Right hindlimb (tissue), 1 donor: ENCODE measurements at places on chromosomes 11 and 22.
A peak's percentile ranks its signal among the peaks of the same experiment; 100 is the strongest.

- DNase-seq: no peak
Observed at GRCh38 chr11:118061586-118062125, 15.2 kb upstream of the TMPRSS4 start.

- DNase-seq: no peak
Observed at GRCh38 chr11:109247071-109247470, 174.9 kb upstream of the C11orf87 start.

GRCh38 chr11:8075119-8075726 is 5.8 kb upstream of the TUB start:
- no peak for DNase-seq

- DNase-seq: no peak
Observed at GRCh38 chr11:47325271-47326041, 27.0 kb downstream of the MYBPC3 start.

DNA sequence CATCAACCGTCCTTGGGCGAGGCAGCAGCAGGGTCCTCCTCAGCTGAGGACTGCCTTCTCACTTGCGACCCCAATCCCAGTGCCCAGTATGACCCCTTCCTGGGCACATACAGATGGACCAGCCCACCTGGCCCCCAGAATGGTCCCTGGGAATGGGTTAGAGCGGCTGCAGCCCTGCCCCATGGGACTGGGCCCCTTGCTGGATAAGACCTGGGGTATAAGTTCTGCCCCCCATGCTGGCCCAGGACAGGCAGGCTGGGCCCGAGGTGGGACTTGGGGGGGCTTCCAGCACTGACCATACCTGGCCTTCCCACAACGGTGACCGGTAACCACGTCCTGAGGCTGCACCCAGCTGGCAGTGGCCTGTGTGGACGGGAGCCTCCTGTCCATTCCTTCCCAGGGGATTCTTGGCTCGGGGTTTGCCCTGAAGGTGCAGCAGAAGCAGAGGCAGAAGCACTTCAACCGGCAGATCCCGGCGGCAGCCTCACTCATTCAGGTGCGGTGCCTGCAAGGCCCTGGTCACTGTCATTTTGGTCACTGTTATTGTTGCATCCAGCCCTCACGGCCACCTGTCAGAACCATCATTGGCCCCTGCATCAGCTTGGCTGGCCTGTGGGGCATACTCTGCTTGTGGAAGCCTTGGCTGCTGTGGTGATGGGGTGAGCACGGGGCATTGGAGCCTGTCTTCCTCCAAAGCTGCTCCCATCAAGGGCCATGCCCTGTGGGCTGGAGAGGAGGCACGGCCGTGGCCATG is 114.8 kb downstream of the KCNQ1OT1 start:
- peak; percentile 12 for DNase-seq

- DNase-seq: peak; percentile 91
Observed at GRCh38 chr11:46272816-46273427, 4.5 kb upstream of the CREB3L1 start.

DNA sequence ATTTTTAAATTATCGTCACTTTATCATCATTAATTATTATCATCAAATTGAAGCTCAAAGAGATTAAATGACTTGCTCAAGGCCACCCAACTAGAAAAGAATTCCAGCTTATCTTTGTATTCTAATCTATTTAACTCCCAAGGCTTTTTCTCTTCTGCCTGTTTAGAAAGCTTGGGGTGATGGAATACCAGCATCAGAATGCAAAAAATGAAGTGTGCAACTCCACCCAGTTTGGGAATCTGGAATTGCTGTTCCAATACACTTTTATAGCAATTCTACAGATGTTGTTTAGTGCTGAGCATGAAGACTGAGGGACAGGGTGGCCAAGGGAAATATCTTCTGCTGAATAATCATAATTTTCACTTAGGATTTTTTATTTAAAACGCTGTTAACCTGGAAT is 97.2 kb upstream of the FIBIN start:
- no peak for DNase-seq

GRCh38 chr11:35887737-35888136 is 56.1 kb upstream of the LDLRAD3 start:
- no peak for DNase-seq

DNA sequence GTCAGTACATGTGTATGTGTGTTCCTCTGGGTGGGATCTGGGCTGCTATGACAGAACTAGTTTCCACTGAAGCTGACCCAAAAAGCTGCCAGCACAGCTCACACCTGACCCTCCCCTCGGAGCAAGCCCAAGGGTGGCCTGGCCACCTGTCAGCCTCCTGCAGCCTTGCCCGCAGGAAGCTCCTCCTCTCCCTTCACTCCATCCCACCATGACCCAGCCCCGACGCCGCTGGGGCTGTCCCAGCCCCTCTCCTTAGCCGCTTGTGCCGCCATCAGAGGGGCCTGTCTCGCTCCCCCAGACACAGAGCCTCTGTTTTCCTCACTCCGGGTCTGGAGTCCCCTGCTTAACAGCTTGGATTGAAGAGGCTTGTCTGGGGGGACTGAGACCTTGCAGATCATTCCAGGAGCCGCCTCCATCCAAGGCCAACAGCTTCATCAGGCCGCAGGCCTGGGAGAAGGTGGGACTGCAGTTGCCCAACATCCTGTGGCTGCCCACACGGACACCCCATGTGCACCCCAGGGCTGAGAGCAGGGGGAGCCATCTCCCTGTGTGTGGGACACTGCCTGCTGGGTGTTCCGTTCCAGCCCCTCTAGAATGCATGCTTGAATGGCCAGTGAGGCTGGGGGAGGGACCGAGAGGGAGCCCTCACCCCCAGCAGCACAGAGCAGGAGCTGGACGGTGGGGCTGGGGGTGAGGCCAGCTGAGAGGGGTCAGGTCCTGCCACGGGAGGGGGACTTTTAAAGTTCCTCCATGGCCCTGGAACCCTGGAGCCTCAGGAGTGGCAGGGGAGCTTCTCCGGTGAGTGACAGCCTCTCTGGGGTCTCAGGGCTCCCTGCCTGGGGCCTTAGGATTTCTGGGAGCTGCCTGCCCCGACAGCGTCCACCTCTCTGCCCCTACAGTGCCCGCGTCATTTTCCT is 696 bp downstream of the MRGPRF start:
- DNase-seq: peak; percentile 48

DNA sequence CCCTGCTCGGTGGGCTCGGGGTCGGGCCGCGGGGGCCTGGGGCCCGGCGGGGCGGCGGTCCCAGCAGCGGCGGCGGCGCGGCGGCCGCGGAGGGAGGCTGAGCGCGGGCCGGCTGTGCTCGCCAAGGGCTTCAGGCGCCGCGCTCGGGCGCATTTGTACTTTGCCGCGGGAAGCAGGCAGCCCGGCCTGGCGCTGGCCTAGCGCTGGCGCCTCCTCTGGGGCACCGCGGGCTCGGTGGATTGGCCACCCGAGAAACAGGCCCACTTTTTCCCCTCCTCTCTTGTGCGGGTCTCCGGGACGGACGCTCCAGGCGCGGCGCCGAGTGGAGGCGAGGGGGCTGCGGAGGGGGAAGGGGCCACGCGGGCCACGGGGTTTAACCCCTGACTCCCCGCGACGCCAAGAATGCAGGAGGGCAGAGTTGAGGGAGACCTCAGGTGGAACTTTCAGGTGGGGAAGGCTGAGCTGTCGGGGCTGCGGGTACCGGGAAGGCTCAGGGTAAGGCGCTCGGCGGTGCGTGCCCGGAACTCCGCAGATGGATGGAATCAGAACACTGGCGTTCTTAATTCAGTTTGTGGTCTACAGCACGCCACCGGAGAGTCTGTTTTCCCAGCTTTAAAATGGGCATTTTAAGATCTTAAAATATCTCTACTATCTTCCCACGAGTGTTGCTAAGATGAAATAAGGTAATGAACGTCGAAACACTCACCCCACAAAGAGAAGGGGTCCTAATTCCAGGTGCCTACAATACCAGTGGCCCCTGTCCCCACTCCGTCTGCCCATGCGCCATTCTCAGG is at the start of gene CHRDL2:
CHRDL2 (minus strand) TSS at position 126 of the 794 bp plus-strand sequence. CDS start 538 bp downstream, outside the sequence.
- DNase-seq: peak; percentile 52

- DNase-seq: no peak
Observed at GRCh38 chr11:48050304-48050703, 69.9 kb downstream of the PTPRJ start.

GRCh38 chr11:112902361-112903011 is 58.7 kb upstream of the NCAM1 start:
- no peak for DNase-seq
